ENCODE measurements at places on chromosomes 1 and 21.

DNA sequence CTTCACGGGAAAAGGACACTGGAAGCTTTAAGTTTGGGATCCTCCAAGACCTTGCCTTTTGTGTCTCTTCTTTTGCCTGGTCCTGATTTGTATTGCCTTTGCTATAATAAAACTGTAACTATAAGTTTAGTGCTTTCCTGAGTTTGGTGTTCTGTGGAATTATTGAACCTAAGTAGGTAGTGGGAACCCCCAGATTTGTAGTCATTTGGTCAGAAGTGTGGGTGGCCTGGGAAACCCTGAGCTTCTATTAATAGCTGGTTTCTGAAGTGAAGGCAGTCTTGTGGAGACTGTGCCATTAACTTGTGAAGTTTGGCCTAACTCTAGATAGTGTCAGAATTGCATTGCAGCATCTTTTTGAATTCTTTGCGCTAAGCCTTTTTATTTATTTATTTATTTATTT is 6.8 kb upstream of the MYCL start:
- DNase-seq: no peak

DNA sequence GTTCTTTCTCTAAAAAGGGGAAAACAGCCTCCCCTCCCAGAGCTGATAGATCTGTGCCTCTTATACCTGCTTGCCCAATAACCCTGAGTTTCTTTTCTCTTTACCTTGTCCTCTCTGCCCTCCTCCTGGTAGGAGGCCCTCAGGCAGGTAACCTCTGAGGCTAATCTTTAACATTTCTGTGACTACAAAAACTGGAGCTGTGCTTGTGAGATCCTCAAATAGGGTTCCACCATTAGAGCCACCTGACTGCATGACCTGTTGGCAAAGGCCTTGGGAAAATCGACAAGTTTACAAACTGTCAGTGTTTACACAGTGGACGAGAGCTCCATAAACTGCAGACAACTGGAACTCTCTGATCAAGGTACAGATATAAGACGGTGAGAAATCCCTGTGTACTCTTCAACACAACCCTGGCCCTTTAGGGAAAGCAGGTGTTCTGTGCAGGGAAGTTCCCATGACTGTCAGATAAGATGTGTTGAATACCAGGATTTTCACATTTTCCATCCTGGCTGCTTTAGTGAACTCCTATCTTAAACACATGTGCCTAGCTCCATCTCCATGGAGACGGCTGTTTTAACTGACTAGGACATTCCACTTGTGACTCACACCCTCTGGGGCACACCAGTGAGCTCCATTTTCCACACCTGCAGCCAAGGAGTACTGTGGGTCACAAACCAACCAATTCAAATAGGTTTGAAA is 38.3 kb downstream of the ECE1 start:
- peak; percentile 30 for DNase-seq

- no peak for DNase-seq
These were observed 594.7 kb downstream of the ADGRL2 start for GRCh38 chr1:82395440-82395839.

DNA sequence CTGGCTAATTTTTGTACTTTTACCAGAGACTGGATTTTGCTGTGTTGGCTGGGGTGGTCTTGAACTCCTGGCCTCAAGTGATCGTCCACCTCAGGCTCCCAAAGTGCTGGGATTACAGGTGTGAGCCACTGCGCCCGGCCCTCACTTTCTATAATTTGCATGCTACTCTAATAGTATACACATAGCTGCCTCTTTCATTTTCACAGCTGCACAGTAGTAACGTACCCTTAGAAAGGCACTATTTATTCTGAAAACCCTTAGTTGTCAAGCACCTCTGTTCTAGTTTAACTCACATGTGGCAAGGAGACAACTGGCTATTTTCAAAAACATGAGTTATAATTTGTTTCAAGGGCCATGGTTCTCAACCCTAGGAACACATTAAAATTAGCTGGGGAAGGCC is 17.2 kb downstream of the TPM3 start:
- no peak for DNase-seq

- DNase-seq: peak; percentile 21
These were observed 2.1 kb upstream of the UBE2T start for GRCh38 chr1:202343652-202344349.

DNA sequence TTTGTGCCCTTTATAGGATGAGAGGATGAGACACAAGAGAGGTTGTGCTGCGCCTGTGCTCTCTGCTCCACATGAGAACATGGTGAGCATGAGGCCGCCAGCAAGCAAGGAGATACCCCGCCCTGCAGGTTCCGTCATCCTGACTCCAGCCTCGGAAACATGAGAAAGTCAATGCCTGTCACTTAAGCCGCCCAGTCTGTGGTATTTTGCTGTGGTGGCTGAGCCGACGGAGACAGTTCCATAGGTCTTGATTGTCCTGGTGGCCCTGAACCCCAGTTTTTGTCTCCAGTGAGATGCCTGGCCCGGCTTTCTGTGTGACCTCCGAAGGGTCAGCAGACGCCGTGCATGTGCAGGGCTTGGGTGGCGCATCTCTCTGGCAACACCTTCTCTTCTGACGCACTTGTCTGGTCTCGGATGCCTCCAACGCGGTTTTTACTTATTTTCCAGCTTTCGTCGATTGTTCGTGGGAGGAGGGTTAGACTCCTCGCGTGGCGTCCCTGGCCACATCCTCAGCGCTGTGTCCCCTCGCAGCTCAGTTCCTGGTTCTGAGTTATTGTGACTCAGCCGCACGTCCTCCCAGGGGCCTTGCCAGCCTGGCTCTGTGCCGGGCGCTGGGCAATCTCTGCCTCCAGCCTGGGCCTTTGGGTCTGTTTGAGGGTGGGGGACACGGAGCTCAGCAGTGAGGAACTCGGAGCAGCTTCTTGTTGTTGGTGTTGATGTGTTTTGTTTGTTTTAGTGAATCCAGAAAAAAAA is 70.0 kb downstream of the FAAP20 start:
- no peak for DNase-seq

DNA sequence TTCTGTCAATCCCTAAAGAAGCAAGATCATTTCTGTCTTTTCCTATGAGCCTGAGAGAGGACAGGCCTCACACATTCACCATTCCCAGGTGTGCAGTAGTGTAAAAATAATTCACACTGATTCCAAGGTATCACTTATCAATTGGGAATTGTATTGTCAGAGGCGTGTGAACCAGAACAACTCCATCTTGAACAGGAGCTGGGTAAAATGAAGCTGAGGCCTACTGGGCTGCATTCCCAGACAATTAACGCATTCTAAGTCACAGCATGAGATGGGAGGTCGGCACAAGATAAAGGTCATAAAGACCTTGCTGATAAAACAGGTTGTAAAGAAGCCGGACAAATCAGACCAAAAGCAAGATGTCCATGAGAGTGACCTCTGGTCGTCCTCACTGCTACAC is 239.2 kb downstream of the SMYD3 start:
- DNase-seq: no peak

DNA sequence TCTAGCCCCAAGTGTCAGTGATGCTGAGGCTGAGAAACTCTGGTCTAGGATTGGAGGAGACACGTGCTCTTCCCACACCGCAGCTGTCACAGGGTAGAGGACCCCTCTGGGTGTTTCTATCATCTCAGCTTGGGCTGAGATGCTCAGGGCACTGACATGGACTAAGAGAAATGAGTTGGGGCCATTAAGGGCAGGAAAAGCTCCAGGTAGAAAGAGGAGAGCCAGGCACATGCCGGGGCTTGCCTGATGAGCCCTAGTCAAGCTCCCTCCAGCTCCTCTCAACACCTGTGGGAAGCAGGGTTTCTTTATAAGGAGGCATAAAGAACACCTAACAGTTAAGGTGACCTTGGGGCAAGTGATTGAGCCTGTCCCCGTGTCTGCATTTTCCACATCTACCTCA is 17.3 kb downstream of the ABCA4 start:
- no peak for DNase-seq

DNA sequence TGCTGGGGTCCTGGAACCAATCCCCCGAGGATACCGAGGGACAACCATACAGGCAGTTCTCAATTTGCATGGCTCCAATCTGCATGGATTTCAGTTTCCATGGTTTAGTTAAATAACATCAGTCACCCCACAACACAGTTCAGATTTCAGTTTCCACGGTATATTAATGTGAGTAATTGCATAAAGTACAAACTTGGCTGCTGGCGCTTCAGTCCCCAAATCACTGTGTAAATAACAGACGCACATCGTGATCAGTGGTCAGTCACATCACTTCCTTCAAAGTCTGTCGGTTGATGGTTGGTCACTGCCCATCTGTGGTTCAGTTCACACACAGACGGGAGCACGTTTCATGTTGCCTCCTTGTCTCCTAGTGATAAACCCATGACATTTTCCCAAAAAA is 66.4 kb upstream of the LPGAT1 start:
- DNase-seq: no peak

DNA sequence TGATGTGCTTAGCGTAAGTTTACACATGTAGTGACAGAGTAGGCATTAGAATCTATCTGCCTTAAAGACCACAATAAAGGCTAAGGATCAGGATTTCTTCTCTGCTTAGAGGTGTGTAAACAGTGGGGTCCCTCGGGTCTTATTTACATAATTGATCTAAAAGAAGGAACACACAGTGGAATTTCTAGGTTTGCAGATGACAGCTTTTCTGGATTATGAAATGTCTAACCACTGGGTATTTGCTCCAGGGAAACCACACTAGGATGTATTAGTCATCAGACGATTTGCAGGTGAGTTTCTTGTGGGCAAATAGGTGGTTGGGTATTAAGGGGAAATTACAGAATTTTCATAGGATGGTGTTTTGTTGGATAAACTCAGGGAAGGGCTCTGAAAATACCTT is 5.8 kb downstream of the LRRC8D start:
- peak; percentile 23 for DNase-seq

DNA sequence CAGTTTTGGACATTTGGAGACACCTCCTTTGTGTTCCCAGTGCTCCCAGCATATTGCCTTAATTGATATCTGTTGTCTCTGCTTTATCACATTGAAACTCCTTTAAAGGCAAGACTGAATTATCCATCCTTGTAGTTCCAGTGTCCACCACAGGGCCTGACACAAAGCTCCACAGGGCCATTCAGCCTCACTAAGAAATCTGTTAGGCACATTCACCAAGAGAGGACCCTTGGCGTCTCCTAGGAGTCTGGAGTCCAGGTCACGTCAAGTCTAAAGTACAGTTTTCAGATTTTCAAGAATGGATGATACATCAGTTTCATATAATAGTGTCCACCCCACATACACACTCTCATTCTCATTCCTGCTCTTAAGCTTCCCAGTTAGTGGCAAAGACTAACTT is 4.8 kb downstream of the ACP6 start:
- peak; percentile 40 for DNase-seq

DNA sequence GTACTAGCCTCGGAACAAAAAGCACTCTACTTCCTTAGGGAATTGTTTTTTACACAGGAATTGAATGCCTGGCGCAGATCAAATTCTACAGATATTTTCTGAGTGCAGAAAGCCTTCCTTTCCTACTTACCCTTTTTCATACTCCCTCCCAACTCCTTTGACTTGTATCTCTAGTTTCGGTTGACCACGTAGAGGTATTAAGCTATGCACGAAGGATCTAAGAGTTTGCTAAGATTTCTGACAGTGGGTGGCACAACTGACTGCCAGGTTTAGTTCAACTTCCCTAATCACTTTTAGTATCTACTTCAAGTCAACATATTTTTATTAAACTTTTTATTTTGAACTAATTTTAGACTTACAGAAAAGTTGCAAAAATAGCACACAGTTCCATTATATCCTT is 5.0 kb downstream of the TOR1AIP2 start:
- no peak for DNase-seq

- DNase-seq: no peak
These were observed 53.3 kb upstream of the TINAGL1 start for GRCh38 chr1:31523012-31523411.

GRCh38 chr21:44326716-44327602 is 12.2 kb downstream of the CFAP410 start:
- DNase-seq: no peak

DNA sequence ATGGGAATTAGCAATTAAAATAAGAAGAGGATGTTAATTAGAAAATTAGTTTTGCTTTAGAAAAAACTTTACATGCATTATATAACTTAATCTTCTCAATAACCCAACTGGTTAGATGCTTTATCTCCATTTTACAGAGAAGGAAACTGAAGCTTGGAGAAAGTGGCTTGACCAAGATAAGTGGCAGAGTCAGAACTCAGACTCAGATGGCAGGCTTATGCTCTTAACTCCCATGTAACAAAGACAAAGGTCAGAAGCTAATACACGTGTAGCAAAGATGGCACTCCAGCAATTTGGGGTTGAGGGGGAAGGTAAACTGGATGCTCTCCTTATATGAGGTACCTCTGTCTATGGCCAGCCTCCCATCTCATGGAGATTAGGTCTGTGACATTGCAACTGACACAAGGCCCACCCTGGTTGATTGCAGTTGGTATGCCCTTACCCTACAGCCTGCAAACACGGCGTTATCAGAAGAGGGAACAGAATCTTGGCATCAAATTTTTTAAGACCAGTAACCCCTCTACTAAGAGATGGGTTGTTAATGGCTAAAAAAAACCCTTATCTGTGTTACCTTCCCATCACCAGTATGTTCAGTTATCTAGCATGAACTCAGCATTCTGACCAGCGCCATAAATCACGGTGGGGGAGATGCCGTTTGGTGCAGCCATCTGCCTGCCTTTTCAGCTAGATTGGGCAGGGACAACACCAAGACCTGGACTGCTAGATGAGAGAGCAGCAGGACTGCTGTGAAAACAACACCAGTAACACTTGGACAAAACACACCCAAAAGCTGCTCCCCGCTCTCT is 97.0 kb downstream of the UBR4 start:
- DNase-seq: no peak

DNA sequence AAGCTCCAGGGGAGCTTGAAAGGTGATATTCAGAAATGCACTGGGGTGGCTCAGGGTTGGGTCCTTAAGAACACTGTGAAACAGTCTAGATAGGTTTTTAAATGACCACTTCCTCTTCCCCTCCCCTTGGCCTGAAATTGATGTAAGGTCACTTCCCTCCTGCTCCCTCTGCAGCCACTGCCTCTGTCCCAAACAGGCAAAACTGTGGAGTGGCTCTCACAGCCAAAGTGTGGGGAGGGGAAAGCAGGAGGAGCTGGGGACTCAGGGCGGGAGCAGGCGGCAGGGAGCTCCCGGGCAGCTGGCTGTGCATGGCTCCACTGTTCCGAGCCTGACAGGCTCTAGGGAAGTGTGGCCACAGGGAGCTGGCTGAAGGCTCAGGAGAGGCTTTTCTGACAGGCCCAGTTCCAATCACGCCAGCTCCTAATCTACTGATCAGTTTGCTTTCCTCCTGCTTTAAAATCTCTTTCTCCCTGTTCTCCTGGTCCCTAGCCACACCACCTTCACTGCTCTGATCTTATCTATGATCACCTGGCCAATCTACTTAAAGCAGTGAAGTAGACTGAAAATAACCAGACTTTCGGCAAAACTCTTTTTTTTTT is 5.1 kb upstream of the CSRP1 start:
- DNase-seq: no peak

DNA sequence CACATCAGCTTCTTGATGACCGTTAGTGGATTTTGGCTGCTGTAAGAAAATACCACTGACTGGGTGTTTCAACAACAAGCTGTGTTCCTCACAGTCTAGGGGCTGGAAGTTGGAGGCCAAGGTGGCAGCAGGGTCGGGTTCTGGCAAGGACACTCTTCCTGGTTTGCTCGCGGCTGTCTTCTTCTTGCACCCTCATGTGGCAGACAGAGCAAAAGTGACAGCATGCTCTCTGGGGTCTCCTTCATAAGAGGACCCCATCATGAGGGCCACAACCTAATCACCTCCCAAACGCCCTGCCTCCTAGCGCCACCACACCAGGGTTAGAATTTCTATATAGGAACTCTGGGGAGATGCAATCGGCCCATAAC is 18.6 kb upstream of the TSPEAR start:
- DNase-seq: no peak

All from Calu3 (cell line).